LHCN-M2 (cell line): ENCODE measurements at places on chromosomes 7 and 10. TPM values are rescaled to one million over a fixed set of nuclear protein-coding genes. Genes with fewer than 3 reads are reported as not detected.
A peak's percentile ranks its signal among the peaks of the same experiment; 100 is the strongest.

DNA sequence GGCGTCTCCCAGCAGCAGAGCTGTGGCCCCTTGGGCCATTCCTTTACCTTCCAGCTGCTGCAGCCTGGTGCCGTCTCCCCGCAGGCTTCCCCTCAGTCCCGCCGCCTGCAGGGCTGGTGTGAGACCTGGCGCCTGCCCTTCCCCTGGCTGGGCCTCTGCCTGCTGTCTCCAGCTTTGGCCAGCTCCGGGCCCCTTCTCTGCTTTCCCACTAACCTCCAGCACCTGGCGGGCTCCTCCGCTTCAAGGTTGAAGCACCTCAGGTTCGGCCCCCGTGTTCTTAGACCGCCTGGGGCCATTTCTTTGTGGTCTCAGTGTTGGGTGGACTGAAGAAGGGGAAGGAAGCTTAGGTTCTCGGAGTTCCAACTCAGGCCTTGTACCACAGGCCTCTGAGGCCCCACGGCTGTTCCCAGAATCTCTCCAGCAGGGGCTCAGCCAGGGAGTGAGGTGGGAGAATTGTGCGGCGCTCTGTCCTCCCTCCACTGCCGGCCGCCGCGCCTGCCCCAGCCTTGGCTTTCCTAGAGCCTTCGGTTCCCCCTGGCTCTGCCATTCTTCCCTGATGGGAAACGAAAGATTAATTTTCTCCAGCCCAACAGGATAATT, 30.3 kb downstream of the GBX1 start:
- DNase-seq = no peak

- no peak for DNase-seq
These were observed 113.5 kb downstream of the SORBS1 start for GRCh38 chr10:95447685-95448084.

DNA sequence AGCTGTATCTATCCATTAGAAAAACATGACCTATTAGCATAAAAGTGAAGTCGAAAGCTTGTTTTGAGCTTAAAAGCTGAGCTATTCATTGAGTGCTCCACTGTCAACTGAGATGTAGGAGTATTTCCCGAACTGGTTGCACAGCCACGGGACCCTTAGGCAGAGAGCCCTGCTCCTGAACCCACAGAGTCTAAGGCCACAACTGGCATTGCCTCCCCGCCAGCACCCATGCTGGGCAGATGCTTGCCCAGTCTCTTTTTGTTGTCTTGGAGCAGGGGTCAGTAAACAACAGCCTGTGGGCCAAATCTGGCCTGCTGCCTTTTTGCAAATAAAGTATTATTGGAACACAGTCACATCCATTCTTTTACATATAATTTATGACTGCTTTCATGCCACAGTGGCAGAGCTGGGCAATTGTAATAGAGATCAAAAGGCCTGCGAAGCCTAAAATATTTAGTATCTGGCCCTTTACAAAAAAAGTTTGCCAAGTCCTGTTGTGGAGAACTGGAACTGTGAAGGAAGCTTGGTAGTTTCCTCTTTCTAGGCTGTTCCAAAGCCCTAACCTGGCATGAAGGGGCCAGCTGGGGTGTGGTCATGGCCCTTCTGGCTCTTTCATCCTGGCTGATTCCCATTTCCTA, 58.4 kb upstream of the WAPL start:
- DNase-seq = no peak

GRCh38 chr10:70911386-70911785, 23.0 kb upstream of the PCBD1 start:
- DNase-seq = no peak

- no peak for DNase-seq
These were observed 315.6 kb upstream of the IMMP2L start for GRCh38 chr7:111877931-111878330.

DNA sequence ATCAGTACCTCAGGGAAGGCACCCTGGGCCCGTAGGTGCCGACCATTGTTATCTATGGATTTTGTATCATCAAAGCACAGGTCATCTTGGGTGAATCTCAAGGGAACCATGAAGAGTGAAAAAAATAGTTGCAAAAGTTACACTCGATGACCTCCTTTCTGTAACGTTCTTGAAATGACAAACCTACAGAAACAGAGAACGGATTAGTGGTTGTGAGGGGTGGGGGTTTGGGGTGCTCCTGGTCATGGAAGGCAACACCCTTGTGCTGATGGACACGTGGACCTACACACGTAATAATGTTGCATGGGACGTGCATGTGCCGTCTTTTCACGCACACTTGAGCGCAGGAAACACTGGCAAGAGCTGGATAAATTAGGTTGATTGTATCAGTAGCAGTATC, 655.9 kb downstream of the SDK1 start:
- no peak for DNase-seq

DNA sequence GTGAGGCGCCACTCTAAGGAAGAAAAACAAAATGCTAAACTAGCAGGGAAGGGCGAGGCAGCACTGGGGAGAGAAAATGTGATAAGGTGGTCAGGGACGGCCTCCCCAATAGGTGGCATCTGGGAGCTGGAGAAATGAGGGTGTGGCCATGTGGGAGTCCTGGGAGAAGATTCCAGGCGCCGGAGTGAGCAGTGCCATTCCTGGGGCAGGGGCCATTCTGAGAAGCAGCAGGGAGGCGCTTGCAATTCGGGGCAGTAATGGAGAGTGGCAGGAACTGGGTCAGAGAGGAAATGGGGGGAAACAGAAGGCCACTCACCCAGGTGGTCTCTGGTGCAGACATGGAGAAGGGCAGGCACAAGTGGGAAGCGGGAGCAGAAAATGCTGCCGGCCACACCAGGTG, 61.8 kb upstream of the LRRC18 start:
- peak; percentile 1 for DNase-seq

DNA sequence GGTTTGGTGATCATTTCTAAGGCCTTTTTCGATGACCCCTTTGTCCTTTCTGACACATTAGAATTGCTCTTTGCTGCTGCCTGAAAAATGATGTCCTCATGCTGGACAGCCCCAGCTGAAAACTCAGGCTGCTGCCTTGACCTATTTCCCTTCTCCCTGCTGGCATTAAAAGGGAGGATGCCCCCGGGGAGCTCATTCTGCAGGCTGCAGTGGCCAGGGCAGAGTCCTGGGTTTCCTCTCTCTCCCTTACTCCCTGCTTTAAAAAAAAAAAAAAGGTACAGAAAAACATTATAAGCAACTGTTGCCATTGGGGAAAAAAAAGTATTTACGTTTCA, 35.4 kb downstream of the LRRC4 start:
- DNase-seq = peak; percentile 26

- DNase-seq = no peak
These were observed 141.4 kb downstream of the ARHGAP22 start for GRCh38 chr10:48463318-48464003.

GRCh38 chr7:128679920-128680319, 7.8 kb downstream of the GARIN1A start:
- no peak for DNase-seq

DNA sequence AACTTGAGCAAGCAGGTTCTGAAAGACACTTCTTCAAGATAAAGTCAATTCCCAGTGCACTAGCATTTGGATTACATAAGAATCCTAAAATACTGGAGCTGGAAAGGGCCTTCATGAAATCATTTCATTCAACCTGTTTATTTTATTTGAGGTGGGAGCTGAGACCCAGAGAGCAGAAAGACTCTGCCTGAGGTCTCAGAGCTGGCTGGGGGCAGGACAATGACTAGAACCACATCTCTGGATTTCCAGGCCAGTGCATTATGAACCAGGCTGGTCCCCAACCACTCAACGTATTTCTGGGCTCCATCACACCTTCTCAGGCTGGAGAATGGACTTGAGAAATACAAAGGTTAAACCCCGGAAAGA, 8.4 kb downstream of the ANXA11 start:
- no peak for DNase-seq

- DNase-seq = no peak
These were observed 132.7 kb downstream of the ICA1 start for GRCh38 chr7:8129318-8129659.

GRCh38 chr10:57338823-57339558, 928.7 kb downstream of the IPMK start:
- peak; percentile 38 for DNase-seq

DNA sequence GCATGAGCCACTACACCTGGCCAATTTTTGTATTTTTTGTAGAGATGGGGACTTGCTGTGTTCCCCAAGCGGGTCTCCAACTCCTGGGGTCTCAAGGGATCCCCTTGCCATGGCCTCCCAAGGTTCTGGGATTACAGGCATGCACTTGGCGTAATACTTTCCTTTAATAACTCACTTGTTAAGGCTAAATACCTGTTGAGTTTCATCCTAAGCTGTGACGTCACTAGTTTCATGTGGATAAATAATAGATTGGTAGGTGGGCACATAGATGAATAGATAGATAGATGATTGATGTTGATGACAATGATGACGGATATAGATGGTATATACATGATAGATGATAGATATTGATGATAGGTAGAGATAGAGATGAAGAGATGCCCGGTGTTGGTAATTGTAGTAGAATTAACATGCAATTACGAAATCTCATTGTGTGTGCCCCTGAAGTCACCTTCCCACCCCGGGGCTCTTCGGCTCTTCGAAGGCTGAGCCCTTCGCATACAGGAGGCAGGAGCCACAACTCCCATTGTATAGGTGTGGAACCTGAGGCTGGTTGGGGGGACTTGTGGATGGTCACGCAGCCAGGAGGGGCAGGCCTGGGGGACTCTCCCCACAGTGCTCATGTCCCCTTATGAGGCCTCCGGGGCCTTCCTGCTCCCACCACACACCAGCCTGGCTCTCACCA, 2.6 kb downstream of the GRIFIN start:
- no peak for DNase-seq

DNA sequence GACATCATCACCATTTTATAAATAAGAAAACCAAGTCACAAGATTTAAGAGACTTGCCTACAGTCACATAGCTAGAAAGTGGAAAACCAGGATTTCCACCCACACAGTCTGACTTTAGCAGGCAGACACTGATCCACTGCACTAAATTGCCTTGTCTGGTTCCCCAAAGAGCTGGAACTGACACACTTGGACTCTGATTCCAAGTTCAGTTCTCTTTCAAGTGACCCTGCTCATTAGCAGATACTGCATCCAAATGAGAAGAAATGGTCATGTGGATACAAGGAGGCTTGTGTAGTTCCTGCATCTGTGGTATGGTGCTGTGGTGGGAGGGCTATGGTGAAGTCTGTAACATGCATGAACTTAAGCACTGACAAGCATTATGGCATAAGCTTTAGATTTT, 180.1 kb upstream of the MKLN1 start:
- DNase-seq = no peak

DNA sequence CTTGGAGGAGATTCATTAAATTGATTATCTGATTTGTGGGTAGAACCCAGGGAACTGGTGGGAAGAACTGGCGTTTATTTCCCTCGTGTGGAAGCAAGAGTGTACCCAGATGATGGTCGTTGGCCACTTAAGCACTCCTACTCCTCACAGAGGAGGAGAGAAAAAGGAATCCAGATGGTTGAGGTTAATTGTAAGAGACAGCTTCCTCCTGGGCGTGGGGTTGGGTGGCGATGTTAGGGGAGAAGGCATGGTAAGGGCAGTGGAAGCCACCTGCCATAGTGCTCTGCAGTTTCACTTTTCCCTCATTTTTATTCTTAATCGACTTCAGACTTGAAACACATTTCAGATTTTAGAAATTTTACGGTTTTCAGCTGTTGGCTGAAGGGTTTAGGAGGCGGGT, 104.1 kb downstream of the DOCK1 start:
- DNase-seq = no peak

DNA sequence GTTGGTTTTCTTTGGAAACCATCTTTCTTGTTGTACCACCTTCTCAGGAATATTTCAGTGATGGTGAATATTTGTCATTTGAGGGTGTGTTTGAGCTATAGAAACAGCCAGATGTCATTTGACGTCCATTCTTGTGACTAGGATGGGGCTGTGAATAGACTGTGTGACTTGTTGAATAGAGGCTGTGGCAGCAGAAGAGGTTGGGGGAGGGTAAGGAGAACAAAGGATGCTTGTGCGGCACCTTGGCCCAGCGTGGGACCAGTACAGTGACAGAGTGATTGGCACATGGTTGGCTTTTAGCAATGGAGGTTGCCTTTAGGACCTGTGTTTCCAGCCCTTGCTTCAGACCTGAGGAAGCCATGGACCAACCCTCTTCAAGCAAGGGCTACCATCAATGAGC, 11.3 kb downstream of the DMBT1 start:
- DNase-seq = no peak

NAT16 gene
- total RNA-seq = not detected in 2 replicates

HABP2 gene
- total RNA-seq = not detected in 2 replicates

OR2A5 gene
- total RNA-seq = not detected in 2 replicates

GHRHR gene
- total RNA-seq = not detected in 2 replicates

PLXDC2 gene
- total RNA-seq = 4.0 and 4.6 TPM in 2 replicates

PIP gene
- 0.69 TPM in 1 of 2 replicates, not detected in the other for total RNA-seq

RBP3 gene
- not detected in 2 replicates for total RNA-seq
